ENCODE measurements at places on chromosomes 16 and 17.
A peak's percentile ranks its signal among the peaks of the same experiment; 100 is the strongest.

GRCh38 chr16:88966986-88967829 is 9.8 kb downstream of the CBFA2T3 start:
- no peak for DNase-seq

DNA sequence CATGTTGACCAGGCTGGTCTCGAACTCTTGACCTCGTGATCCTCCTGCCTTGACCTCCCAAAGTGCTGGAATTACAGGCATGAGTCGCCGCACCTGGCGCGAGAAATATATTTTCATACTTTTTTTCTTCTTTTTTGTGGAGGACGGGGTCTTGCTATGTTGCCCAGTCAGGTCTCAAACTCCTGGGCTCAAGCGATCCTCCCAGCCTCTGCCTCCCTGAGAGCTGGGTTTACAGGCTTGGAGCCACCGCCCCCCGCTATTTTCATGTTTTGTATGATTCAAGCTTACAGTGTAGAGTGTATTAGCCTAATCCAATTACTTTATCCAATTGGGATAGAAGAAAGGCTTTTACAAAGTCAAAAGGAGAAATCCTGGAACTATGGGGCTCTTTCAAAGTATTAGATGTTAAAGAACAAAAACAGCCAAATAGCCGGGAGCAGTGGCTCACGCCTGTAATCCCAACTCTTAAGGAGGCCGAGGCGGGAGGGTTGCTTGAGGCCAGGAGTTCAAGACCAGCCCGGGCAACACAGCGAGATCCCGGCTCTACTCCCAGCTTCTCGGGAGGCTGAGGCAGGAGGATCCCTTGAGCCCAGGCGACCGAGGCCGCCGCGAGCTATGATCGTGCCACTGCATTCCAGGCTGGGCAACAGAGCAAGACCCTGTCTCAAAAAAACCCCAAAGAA is 1.4 kb upstream of the MAP1LC3B start:
- DNase-seq = peak; percentile 16

DNA sequence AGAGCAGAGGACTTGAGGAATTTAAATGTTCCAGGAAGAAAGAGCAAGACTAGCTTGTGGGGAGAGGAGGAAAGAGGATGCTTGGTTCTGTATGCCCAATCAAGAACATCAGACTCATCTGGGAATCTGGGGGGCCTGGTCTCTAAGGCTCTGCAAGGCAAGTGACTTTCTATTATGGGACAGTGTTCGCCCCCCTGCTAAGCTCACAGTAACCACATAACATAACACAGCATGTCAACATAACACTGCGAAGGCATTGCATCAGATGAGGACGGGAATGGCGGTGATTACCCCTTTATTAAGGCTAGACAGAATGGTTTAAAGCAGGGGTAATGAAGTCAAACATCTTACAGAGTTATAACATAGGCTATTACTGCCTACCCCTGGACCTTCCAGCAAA is 176.6 kb upstream of the IRX6 start:
- DNase-seq = no peak

GRCh38 chr16:396605-397004 is 394 bp upstream of the NME4 start:
- DNase-seq = peak; percentile 56

- DNase-seq = no peak
Observed at GRCh38 chr16:3569851-3570250, 7.4 kb downstream of the NLRC3 start.

DNA sequence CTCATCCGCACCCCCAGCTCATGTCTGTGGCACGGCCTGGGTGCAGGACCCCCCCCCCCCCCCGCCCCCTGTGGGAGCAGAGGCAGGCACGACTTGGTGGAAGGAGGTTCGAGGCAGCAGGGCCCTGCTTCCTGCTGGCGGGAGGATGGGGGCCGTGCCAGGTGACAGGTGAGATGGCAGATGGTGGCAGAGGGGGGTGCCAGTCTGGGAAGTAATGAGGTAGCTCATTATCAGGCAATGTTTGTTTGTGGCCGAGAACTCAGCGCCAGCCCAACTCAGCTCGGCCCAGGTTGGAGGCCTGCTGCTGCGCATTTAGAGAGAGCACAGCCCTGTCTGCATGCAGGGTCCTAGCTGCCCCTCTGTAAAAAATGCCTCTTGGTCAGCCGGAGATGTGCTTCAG is 40.1 kb upstream of the JPH3 start:
- no peak for DNase-seq

- DNase-seq = no peak
Observed at GRCh38 chr16:30041841-30042240, 10.8 kb upstream of the TLCD3B start.

DNA sequence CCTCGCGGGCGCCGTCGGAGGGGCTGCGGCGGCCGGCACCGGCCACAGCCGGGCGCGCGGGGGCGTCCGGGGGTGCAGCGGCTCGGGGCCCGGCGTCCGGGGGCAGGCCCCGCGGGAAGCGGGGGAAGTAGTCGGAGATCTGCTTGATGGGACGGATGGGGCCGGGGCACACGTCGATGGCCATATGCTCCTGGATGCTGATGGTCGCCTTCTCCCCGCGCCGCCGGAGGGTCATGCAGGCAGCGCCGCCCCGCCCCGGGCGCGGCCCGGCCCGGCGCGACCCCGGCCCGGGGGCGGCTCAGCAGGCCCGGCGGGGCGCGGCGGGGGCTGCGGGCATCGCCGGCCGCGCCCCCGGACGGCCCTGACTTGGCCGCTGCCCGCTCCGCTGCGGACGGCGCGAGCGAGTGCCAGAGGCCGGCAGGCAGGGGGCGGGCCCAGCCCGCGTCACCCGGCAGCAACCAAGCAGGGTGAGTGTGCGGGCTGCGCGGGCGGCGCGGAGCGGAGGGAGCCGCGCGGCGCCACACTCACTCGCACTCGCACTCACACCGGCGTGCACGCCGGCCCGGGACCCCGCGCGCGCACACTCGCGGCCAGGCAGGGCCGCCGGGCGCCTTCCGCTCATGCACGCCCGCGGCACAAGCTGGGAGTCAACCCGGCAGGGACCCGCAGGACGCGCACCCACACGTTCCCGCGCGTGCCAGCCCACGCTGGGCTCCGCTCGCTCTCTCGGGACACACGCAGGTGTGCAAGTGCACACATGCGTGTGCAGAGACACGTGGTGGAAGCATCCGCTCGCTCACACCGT is at the start of gene DOC2B:
Gene DOC2B, minus strand, starts transcription at position 406 of the 805 bp plus-strand sequence. Its CDS starts 171 bp downstream, at position 235.
- peak; percentile 61 for DNase-seq

GRCh38 chr17:72171703-72172667 is 51.2 kb downstream of the SOX9 start:
- DNase-seq = no peak

DNA sequence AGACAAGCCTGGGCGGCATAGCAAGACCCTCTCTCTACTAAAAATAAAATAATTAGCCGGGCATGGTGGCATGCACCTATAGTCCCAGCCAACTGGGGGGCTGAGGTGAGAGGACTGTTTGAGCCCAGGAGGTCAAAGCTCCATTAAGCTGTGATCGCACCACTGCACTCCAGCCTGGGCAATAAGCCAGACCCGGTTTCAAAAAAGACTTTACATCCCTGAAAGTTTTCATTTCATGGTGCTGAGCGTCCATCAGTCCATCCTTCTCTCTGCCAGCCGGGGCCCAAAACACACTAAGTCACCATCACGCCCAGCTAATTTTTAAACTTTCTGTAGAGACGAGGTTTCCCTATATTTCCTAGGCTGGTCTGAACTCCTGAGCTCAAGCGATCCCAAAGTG is 10.6 kb downstream of the RAB40B start:
- no peak for DNase-seq

DNA sequence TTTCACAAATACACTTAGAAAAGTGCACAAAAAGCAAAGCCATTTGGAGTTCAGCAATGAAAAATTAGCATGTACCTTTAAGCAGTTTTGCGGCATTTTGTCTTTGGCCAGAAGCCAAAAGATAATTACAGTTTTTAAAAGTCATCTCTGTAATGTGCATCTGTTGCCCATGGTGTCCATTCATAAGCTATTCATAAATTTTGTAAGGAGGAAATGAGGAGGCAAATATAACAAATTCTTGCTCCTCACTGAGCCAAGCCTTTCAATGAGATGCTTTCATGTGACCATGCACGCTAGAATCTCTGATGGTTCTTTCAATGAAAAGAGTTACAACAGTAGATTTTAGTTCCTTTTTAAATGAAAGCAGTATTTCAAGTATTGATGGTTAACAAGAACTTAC is 247.1 kb upstream of the MON1B start:
- no peak for DNase-seq

- no peak for DNase-seq
Observed at GRCh38 chr17:44213403-44214229, 5.9 kb downstream of the UBTF start.

- no peak for DNase-seq
Observed at GRCh38 chr16:79062821-79063220, 537.7 kb downstream of the MAF start.

DNA sequence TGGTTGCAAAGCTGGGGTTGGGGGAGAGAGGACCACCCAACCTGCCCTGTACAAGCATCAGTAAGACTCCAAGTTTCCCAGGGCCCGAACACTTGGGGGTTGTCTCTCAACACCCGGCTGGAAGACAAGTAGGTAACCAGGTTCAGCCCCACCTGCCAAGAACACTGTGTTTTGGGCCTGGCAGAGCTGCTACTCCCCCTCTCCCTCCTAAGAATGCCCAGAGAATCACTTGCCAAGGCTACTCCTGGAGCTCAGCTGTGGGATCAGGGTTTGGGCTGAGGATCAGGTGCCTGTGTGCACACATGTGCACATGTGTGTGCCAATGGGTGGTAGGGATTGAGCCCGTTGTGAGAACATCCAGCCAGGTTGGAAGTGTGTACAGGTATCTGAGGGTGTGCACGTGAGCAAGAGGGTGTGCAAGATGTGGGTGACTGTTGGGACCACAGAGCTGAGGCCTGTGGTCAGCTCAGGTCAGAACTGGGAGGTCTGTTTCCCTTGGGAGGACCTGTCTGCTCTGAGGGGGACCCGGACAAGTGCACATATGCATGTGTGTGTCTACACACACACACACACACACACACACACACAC is 2.3 kb downstream of the HSD11B2 start:
- DNase-seq = no peak

GRCh38 chr16:84478172-84478947 is 26.1 kb downstream of the MEAK7 start:
- DNase-seq = no peak

DNA sequence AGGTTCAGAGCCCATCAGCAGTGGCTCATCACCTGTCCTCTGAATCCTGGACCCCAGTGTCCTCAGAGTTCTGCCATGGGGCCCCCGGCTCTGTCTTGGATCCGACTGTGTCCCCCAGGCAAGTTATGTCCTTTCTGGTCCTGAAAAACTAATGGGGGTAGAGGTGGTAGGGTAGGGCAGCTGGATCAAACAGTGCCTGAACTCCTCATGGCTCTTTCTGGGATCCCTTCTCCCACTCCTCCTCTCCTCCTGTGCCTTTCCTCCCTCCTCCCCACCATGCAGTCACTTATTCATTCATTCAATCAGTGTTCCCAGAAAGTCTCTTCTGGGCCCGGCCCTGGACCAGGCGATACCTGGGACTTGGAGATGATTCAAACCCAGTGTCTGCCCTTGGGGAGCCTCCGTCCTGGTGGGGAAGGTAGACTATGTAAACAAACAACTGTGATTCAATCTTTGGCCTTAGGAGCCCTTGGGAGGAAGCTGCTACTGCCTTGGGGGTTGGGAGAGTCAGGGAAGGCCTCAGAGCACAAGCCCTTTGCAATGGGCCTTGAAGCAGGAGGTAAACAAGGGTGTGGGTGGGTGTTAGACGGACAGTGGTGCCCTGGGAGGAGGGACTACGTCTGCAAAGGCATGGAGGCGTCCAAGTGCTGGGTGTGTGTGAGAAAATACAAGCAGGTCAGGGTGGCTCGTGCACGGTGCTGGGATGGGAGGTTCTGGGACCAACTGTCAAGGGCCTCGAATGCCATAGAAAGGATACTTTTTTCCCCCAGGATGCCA is 6.4 kb upstream of the FAM83G start:
- DNase-seq = no peak
